NCI-H1105 treated with DMSO at 0.1 percent for 48 hours (cell line): ENCODE measurements at places on chromosomes 16 and 17.

DNA sequence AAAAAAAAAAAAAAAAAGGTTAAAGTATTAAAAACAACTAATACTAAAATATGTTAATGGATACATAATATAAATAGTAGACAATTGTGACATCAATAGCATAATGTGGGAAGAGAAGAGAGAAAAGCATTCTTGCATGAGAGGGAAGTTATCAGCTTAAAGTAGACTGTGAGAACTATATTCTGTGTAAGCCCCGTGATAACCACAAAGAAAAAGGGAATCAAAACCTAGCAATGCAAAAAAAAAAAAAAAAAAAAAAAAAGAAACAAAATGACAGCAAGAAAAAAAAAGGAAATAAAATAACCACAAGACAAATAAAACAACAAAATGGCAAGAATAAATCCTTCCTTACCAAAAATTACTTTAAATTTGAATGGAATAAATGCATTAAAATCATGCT lies 39.8 kb upstream of the MYLK3 start:
- DNase-seq: no peak

GRCh38 chr17:72342627-72343527 lies 222.1 kb downstream of the SOX9 start:
- DNase-seq: no peak

DNA sequence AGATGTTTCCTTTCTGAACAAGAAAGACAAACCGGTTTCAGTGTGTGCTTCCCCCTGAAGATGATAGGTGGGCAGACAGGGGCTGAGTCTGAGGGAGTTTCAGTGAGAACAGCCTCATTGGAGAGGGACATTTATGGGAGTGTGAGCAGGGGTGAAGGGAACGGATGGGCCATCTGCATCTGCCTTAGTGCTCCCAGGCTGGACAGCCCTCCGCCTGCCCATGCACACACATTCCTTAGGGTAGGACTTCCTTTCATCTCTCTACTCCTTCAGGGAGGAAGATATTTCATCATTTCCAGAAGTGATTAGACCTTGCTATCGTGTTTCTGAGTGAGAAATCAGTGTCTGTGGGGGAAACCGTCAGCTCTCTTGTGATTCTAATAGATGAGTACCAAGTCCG lies 3.8 kb downstream of the SHISA6 start:
- DNase-seq: no peak

GRCh38 chr16:1145383-1146100 lies 7.4 kb upstream of the CACNA1H start:
- no peak for DNase-seq

- no peak for DNase-seq
Measured at GRCh38 chr16:2449118-2449517, 10.8 kb upstream of the TEDC2 start.

DNA sequence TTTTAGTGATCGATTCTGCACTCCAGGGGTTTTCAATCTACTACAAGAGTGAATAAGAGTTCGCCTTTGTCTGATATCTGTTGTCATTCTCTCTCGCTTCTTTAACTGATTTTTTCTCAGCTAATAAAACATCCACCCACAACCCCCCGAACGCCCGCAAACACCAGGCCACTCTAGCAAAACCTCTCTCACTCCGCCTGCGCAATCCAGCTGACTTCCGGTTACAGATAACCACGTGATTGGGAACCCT lies 338 bp upstream of the RPL19 start:
- DNase-seq: peak; percentile 88

DNA sequence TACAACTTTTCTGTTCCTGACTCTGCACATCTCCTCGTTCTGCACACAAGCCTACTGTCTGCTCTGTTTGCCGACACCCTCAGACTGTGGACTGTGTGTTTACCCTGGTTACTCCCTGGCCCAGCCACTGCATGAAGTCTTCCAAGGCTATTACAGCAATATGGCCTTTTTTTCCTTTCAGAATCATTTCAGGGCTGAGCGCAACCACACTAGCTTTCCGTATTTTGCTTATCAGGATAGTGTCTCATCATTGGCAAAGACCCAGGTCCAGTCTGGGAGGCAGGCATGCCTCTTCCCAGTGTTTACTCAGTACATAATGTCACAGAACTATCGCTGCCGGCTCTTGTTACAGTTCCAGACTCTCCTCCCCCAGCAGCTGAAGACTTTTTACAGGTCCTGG lies 10.1 kb downstream of the DNAH9 start:
- peak; percentile 31 for DNase-seq

DNA sequence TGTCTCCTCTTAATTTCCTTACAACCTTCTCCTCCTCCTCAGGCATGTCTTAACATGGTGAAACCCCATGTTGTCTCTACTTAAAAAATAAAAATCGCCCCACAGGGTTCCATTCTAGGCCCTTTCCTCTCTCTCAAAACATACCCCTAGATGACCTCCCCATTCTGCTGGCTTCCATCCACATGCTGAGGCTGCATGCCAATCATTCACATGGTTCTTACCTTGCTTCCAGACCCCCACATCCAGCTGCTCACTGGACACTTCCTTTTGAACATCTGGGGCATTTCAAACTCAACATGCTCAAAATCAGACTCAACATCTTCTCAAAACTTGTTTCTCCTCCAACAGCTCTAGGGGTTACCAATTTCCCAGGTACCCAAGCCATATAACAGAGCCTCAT lies 12.4 kb upstream of the CTCF start:
- DNase-seq: no peak
